ENCODE measurements at places on chromosomes 1 and 21. TPM values are rescaled to one million over a fixed set of nuclear protein-coding genes. Genes with fewer than 3 reads are reported as not detected.

OTUD3 gene
- total RNA-seq, result 9.7 TPM

CLCA4 gene
- not detected for total RNA-seq

NBPF10 gene
- 1.4 TPM for total RNA-seq

PCAT6 gene
- total RNA-seq, result 1.7 TPM

SYNC gene
- total RNA-seq, result 10.0 TPM

ZBTB8OS gene
- 86.7 TPM for total RNA-seq

FOXD2 gene
- 0.86 TPM for total RNA-seq

RNF223 gene
- total RNA-seq, result 147 TPM

TESK2 gene
- 6.0 TPM for total RNA-seq

S100A5 gene
- 6.3 TPM for total RNA-seq

TEKT2 gene
- not detected for total RNA-seq

CHML gene
- 54.5 TPM for total RNA-seq

PHLDA3 gene
- 349 TPM for total RNA-seq

BCAN gene
- not detected for total RNA-seq

ACTA1 gene
- not detected for total RNA-seq

RUNX3 gene
- total RNA-seq, result 3.7 TPM

TNFRSF18 gene
- total RNA-seq, result 120 TPM

FBXO44 gene
- total RNA-seq, result 23.5 TPM

G0S2 gene
- total RNA-seq, result 723 TPM

TMEM200B gene
- total RNA-seq, result 9.3 TPM

TFF2 gene
- total RNA-seq, result 22.9 TPM

TPTE gene
- total RNA-seq, result not detected

C1QA gene
- not detected for total RNA-seq

LEPROT gene
- total RNA-seq, result 16.9 TPM

DNASE2B gene
- not detected for total RNA-seq

CD1D gene
- total RNA-seq, result not detected

SPRR3 gene
- not detected for total RNA-seq

TCP10L gene
- total RNA-seq, result 2.1 TPM

C1orf167 gene
- not detected for total RNA-seq

TRABD2B gene
- total RNA-seq, result 0.44 TPM

BSND gene
- total RNA-seq, result not detected

PLEKHN1 gene
- total RNA-seq, result 14.0 TPM

PTPRC gene
- 0.11 TPM for total RNA-seq

STYXL2 gene
- not detected for total RNA-seq
